ENCODE measurements at places on chromosomes 4 and X. TPM values are rescaled to one million over a fixed set of nuclear protein-coding genes. Genes with fewer than 3 reads are reported as not detected.
A peak's percentile ranks its signal among the peaks of the same experiment; 100 is the strongest.

PAGE5 gene
- total RNA-seq, result not detected

- no peak for DNase-seq
Measured at GRCh38 chr4:189804894-189805293, 135.8 kb upstream of the FRG1 start.

GRCh38 chr4:33923469-33923868 lies 2320.8 kb downstream of the ARAP2 start:
- no peak for DNase-seq

GRCh38 chr4:2263926-2264321 lies 2.0 kb upstream of the MXD4 start:
- DNase-seq, result no peak

DNA sequence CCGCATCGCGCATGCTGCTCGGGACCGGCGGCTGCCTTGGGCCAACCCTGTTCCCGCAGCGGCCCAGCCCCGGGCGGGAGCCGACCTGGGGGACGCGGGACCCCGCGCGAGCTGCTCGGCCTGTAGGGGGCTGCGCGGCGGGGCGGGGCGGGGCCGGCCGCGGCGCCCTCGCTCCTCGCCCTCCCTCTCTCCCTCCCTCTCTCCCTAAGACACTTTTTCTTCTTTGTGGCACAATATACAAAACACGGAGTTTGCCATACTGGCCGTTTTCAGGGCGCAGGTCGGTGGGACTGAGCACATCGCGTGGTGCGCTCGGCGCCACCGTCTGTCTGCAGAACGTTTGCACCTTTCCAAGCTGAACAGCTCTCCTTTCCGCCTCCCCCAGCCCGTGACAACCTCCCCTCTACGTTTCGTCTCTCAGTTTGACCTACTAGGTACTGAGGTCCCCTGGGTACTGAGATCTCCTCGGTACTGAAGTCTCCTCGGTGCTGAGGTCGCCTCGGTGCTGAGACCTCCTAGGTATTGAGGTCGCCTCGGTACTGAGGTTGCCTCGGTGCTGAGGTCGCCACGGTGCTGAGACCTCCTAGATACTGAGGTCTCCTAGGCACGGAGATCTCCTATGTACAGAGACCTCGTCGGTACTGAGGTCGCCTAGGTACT lies 261.1 kb upstream of the PLCXD1 start:
- peak; percentile 36 for DNase-seq

DNA sequence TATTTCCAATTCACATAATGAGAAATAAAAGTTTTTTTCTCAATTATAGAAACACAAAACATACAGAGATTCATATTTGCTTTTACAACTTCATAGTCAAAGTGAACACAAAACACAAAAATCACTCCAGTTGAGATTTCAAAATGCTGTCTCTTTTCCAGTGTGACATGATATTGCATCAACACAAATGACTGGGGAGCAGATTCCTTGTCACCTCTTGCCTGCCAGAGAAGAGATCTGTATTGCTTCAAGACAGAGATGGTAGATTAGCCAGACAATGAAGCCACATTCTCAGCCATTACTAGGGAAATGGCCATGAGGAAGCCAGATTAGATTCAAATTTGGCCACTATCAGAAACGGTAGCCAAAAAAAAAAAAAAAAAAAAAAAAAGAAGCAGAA lies 2313.1 kb upstream of the AGA start:
- no peak for DNase-seq

DNA sequence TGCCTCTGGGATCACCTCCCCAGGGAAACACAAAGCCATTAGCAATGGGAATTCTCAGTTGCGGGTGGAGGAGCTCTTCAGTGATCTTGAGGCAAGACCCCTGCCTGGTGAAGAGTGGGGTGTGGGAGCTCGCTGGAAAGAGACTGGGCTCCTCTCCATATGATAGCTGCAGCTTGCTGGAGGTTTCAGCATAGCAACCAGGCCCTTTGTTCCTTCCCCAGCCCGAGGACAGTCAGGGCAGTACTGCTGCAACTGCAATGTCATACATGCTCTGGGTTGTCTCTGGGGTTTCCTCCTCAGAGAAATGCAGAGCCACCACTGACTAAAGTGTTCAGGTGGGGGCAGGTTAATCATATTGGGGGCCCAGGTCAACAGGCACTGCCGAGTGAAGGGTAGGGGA lies 81.3 kb downstream of the ARHGAP24 start:
- no peak for DNase-seq

SMIM31 gene
- not detected for total RNA-seq

DNA sequence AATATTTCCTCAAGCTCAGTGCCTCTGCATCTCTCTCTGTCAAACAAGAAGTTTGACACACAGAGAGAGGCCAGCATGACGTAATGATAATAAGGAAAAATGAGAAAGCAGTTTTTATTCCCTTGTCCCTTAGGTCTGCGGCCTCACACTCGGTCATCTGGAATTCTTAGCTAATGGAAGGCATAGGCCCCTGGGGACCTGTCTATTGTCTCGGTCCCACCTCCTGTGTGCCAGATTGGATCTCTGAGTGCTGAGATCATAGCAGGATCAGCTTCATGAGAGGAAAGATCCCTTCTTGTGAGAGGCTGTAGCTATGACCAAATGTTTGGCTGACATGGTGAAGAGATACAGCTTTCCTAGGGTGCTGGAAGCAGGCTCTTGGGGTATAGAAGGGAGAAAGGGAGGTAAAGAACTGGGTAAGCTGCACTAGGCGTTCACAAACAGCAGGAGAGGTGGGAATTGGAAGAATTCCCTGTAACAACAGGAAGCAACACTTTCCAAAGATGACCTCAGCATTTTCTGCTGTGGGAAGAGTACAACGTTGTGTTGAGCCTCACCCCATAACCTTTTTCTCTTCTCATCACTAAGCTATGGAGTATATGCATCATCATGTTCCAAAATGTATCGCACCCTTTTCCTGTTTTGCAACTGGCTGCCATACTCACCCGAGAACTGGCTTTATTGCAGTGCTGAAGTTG lies 20.2 kb downstream of the TMEM31 start:
- DNase-seq, result no peak

DNA sequence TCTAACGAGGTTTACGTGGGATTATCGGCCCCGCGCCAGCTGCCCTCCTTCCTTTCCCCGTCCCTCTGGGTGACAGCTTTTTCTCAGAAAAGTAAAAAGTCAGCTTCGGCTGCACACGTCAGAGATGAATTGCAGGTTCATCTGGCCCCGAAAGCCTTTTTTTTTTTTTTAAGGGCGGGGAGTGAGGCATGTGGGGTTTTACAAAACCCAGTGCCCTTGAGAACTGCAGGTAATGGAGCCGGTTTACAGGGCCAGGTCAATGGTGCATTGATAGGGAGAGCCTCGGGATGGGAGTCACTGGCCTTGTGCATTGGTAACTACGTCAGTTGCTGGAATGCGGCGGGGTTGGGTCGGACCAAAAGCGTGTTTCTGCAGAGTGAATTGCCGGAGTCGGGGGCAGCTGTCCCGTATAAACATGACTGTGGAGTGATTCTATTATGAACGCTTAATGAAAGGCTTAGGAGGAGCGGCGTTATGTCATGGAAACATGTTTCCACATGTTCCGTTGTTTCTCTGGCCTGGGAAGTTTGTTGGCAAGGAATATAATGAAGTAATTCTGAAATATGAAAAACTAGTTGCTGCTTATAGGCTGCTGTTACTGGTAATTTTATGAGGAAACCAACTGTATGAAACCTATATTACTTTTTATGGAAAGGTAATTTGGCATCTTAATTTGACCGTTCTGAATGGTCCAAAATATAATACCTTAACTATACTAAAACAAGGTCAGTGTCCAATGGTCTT lies 1.1 kb downstream of the HSPA4L start:
- peak; percentile 53 for DNase-seq

DNA sequence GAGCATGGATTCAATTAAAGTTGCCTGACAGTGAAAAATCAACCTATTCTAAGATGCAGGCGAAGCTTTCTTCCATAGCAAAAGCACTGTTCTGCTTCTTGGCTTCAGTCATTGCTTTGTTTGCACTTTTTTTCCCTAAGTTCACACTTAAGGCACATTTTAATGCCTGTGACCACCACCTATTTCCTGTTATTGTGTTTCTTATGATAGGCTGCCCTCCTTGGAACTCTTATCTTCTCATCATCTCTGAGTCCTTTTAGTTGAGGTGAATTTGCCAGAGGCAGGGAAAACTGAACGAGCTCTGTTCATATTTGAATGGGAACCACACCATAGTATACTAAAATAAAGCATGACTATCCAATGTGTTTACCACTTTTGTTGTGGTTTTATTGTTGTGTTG lies 119.8 kb downstream of the SPCS3 start:
- DNase-seq, result no peak

DNA sequence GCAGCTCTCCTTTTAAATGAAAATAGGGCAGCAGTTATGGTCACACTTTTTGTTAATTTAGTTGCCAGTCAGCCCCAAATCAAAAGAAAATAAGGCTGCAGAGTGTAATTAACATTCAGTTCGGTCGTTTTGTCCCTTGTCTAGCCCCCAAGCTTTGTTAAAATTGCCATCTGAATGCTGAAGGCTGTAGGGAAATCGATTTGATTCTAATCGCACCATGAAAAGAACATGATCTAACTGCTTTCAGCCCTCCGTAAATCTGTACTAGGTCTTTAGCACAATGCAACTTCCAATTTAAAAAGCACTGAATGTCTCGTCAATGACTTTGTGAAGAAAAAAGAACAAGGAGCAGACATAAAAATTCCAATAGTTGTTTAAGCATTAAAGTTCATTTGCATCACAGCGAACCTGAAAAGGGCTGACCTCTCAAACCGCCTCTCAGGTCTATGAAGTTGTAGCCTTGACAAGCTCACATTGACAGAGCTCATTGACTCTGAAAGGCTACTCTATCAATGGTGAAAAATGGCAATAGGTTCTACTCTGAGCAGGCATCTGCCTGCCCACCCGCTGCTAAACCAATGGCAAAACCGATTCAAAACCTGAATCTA lies 48.9 kb downstream of the CHIC2 start:
- peak; percentile 36 for DNase-seq

GRCh38 chr4:20408611-20409010 lies 156.9 kb downstream of the SLIT2 start:
- no peak for DNase-seq

DNA sequence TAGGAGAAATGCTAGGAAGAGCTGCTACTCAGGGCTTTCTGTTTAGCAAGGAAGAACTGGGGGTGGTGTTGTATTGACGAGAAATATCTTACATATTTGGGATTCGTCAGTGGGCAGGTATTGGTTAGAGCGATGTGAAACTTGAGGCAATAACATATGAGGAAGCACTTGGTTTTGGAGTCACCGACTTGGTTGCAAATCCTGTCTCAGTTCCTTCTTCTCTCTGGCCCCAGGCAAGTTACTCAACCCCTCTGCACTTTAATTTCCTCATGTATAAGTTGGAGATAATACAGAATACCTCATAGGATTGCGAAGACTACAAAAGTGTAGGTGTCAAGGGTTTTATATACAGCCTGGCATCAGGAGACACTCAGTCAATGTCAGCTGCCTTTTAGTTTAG lies 34.1 kb downstream of the GPAT3 start:
- DNase-seq, result no peak

- DNase-seq, result no peak
Measured at GRCh38 chr4:108959491-108959890, 196.6 kb upstream of the ETNPPL start.

- no peak for DNase-seq
Measured at GRCh38 chr4:26032630-26033317, 118.8 kb downstream of the SMIM20 start.

DNA sequence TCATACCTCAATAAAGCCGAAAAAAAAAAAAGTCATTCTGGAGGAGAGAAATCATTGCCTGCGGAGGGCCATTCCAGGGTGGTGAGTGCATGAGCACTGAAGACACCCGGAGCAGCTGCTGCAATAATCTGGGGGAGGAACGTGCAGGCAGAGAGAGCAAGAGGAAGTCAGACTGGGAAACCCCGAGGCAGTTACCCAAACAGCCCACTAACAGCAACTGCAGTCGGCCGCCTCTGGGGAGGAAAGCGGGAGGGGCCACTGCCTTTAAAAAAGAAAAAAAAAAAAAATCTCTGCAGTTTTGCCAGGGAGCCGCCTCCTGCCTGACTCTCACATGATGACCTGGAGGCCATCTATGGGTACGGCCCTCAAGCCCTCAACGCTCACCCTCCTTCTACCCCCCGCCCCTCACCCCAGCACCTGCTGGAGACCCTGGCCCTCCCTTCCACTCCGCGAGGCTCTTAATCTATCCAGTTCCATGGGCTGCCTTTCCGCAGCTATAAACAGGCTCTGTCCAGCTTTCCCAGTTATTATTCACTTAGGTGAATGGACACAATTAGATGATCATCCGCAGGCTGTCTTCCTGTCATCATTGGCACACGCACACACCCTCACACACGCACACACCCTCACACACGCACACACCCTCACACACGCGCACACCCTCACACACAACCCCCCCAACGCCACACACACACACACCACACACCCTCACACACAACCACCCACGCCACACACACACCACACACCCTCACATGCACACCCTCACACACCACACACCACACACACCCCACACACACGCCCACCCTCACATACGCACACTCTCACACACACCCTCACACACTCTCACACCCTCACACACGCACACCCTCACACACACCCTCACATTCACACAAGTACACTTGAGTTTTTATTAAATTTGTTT lies 3.4 kb upstream of the AVPR2 start:
- peak; percentile 35 for DNase-seq

ATP1B4 gene
- not detected for total RNA-seq
